Activated naive CD4-positive, alpha-beta T cell treated with Interleukin-2 at 50 U/mL for 16 hours (primary cell): ENCODE measurements at places on chromosomes 5 and 9.
A peak's percentile ranks its signal among the peaks of the same experiment; 100 is the strongest.

- DNase-seq = no peak
Measured at GRCh38 chr5:172482156-172483020, 28.1 kb upstream of the SH3PXD2B start.

GRCh38 chr9:99241106-99241505, 19.0 kb downstream of the SEC61B start:
- DNase-seq = no peak

DNA sequence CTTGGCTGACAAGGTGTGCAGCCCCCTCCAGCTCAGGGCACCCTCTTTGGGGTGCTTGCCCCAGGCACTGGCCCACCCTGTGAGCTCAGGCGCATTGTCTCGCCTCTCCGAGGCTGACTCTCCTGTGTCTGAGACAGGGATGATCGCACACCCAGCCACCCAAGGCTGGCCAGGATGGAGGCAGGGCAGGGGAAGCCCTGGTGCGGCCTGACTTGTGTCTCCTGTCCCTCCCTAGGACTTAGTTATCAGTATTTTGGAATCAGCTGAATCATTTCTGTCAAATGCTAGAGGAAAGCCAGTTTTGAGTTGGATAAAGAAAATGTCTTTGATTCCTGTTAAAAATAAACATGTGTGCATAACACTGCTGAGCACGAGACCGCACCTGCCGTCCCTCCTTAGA, 2.5 kb upstream of the DBH start:
- no peak for DNase-seq

GRCh38 chr9:94805051-94805489, 78.6 kb downstream of the AOPEP start:
- no peak for DNase-seq

GRCh38 chr5:149256451-149256850, 15.2 kb upstream of the AFAP1L1 start:
- DNase-seq = no peak

- peak; percentile 24 for DNase-seq
Measured at GRCh38 chr9:85723215-85723614, 18.5 kb downstream of the AGTPBP1 start.

DNA sequence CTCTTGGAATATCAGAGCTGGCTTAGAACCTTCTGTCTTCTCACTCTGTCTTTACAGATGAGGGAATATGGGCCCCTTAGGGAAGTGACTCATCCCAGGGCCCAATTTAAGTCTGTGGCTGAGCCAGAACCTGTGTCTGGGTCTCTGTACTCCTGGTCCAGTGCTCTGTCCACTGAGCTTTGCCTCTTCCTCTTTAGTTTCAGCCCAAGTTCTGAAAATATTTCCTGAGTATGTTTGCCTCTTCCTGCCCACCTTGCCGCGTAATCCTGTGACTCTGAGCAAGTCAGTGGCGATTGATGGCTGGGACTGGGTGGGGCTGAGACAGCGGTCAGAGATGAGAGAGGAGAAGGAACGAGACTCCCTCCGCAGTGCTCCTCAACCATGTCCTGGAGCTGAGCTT, 7.8 kb downstream of the IER5L start:
- DNase-seq = no peak

DNA sequence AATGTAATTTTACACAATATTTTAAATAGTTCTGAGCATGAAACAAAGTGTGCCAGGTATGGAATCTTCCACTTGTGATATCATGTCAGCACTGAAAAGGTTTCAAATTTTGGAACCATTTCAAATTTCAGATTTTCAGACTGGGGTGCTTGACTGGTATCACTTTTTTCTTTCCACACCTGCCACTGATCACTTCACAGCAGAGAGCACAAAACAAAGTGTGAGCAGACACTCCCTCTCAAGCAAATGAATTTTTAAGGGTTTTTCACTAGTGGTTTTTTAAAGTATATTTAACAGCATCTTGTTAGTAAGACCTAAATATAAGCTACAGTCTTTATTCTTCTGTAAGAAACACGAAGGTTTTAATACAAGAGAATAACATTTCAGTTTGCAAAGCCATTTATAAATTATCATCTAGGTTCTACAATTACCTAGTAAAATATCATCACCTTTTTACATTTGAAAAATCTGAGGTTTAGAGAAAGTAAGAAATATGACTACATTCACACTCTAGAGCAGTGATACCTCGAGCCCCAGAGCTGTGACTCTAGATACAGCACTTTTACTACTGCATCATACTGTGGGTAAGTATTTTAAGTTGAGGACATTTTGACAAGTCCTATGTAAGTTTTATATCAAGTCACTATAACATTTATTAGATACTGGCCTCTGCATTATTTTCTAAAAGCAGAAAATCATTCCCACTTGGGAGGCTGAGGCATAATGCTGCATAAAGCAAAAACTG, 14.6 kb downstream of the GOLPH3 start:
- DNase-seq = no peak

- DNase-seq = no peak
Measured at GRCh38 chr9:111955048-111955447, 58.4 kb downstream of the UGCG start.

DNA sequence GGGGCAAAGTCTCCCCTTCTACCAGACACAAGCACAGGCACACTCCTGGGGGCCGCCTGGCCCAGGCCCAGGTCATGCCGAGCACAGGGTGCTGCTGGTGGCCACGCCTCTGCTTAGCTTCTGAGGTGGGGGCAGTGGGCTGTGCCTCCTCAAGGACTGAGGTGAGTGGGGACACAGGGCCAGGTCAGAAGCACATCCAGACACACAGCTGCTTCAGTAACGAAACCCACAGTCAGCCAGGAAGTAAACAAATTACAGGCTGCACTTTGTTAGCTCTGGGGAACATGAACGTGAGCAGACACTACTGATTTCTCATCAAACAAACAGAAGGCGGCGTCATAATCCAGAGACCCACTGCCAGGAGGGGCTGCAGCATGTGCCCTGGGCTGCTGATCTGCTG, 192.4 kb downstream of the HSPA4 start:
- no peak for DNase-seq

- no peak for DNase-seq
Measured at GRCh38 chr9:81538890-81539289, 150.5 kb downstream of the TLE1 start.

DNA sequence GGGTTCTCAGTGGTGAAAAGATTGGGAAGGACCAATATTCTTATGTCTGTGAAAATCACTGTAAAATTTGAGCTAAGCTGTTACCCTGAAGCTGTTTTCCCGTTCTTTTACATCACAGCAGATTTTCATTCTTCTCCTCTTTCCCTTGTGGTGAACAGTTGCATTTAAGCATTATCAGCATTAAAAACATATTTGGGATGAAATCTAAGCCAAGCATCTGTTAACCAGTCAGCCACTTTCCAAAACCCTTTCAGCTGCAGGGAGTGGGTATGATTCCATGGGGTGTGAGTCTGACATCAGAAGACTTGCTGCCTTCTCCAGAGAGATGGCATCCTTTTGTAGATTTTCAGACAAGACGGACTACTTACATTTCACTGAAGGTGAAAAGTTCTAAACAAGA, 97.2 kb downstream of the TRIO start:
- no peak for DNase-seq

DNA sequence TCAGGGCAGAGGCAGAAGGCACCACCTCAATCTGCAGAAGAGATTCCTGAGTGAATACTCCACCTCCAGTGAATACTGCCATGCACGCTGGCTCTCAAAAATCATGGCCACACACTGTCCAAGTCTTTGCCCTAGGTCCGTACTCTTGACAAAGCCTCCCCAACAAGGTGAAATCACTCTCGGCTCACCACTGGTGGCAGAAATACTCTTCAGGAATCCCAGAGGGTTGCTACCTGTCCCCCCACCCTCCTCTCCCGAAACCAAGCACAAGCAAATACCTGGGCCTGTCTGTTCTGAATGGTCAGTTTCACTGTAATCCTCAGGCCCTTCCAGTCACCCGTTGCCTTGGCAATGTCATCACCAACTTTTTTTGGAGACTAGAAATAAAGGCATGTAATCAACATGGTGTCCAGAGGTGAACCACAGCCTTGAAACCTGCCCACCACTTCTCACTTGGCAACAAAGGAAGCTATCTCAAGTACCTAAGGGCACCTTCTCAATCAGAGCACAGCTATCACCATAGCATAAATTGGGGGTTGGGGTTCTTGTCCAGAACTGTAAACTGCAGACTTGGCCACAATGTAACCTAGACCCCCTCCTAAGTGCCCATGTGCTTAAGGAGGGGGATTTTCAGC, 1.8 kb downstream of the RPL12 start:
- DNase-seq = peak; percentile 26

GRCh38 chr5:162091336-162091735, 23.8 kb downstream of the GABRG2 start:
- no peak for DNase-seq

GRCh38 chr5:142722896-142723295, 37.0 kb upstream of the FGF1 start:
- DNase-seq = no peak

DNA sequence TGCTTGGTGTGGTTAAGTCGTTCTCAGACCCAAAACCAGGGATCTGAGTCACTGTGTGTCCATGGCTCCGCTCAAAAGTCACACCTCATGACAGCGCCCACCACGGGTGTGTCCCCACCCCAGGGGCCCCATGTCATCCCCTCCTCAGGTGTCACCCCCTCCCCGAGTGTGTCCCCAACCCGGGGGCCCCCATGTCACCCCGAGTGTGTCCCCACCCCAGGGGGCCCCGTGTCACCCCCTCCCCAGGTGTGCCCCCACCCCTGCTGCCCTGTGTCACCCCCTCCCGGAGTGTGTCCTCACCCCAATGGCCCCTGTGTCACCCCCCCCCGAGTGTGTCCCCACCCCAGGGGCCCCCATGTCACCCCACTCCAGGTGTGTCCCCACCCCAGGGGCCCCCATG, 5.1 kb downstream of the LRRC14B start:
- DNase-seq = no peak

GRCh38 chr9:131839281-131840084, 99.6 kb upstream of the RAPGEF1 start:
- DNase-seq = peak; percentile 67

GRCh38 chr9:93948441-93949072, 6.6 kb downstream of the BARX1 start:
- DNase-seq = no peak

DNA sequence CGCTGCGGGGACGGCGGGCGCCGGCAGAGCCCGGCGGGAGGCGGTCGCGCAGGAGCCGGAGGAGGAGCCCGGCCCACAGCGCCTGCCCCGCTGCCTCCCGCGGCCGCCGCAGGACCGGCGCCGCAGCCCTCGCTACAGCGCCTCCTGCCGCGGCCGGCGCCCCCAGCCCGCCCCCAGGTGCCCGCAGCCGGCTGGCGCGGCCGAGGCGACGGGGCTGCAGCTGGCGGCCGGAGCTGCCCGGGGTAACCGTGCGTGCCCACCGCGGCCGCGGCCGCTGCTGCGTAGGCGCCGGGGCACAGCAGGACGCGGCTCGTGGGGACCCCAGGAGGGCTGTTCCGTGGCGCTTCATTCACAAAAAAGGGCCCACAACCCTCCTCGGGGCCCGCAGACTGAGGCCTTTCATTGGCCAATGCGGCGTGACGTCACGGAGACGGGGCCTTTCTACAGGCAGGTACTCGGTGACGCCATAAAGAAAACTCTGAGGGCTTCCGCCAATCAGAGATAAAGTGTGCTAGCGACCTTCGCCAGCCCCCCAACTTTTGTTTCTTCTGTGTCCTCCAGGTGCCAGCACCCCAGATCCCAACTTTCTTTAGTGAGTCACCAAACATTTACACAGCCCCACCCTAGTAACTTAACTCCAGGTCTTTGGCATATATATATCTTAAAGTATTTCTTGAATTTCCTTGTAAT, at the start of gene CDC14B:
Gene CDC14B (minus strand): TSS at position 353 of the 690 bp plus-strand sequence. CDS start 465 bp downstream, outside the sequence.
- DNase-seq = peak; percentile 76

DNA sequence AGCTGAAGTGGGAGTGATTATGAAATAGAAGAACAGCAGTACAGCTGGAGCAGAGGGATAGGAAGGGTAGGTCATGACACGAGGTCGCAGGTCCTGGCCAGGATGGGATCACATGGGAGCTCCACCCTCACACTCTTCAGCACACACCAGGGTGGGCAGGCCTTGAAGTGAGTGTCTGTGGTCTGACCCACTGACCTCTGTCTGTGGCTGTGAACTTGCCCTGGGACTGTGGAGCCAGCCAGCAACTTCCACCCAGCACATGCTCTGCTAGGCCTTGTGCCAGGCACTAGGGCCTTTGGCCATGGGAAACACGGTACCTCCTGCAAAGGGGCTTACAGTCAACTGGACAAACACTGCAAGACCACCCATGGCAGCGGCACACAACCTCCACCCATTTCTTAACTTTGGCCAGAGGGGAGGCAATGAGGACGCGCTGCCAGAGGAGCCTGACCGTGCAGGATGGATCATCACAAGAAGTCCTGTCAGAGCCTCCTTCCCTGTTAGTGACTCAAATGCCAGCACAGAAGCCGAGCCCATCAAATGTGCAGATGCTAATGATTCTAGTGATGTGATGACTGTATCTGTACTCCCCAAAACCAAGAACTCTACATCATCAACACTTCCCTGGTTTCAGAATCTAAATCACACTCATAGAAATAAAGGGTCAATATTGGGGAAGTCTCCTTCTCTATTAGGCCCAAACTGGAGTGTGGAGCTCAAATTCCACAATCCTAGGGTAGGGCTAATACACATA, 113.6 kb downstream of the DPYSL3 start:
- DNase-seq = no peak

- DNase-seq = no peak
Measured at GRCh38 chr9:71663931-71664459, 104.3 kb downstream of the CEMIP2 start.

GRCh38 chr5:142235050-142235797, 89.6 kb downstream of the SPRY4 start:
- peak; percentile 27 for DNase-seq

DNA sequence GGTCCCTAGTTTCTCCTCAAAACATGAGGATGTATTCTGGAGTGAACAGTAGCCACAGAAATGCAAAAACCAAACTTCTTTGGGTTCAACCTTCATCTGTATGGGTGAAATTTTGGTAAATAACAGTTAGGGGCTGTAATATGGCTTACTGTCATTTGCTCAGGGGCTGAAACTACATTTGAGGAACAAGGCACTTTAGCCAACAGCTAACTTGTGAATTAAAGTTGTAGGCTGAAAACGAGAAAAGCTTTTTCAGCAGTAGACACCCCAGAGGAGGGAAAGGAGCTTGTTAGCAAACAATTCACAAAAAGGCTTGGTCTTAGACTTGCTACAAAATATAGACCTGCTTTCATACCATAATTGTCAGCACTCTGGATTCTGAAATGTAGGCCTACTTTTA, 6.6 kb downstream of the TMEM171 start:
- no peak for DNase-seq

DNA sequence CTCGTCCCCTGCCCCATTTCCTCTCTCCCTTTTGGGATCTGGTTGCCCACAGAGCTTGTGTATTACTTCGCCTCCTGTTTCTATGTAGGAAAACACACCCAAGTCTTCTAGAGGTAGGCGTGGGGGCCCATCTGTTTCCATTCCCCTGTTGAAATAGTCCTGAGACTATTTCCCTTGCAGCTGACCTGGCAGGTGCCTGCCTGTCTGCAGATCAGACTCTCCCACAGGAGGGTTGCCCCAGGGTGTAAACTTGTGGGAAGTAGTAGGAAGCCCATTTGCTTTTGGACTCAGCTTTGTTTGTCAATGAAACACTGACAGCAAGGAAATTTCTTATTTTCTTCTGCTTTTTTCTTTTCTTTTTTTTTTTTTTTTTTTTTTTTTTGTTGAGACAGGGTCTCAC, 16.3 kb upstream of the GARNL3 start:
- no peak for DNase-seq
